Nucleus accumbens (tissue), 56 donors: ENCODE measurements at places on chromosomes 2 and 18.

- DNase-seq, result no peak
These were observed 85.5 kb downstream of the HDAC4 start for GRCh38 chr2:239315308-239315707.

- DNase-seq, result no peak
These were observed 54.4 kb downstream of the RPL37A start for GRCh38 chr2:216553093-216553478.

- no peak for DNase-seq
These were observed 11.7 kb upstream of the SEMA4C start for GRCh38 chr2:96881349-96882195.

DNA sequence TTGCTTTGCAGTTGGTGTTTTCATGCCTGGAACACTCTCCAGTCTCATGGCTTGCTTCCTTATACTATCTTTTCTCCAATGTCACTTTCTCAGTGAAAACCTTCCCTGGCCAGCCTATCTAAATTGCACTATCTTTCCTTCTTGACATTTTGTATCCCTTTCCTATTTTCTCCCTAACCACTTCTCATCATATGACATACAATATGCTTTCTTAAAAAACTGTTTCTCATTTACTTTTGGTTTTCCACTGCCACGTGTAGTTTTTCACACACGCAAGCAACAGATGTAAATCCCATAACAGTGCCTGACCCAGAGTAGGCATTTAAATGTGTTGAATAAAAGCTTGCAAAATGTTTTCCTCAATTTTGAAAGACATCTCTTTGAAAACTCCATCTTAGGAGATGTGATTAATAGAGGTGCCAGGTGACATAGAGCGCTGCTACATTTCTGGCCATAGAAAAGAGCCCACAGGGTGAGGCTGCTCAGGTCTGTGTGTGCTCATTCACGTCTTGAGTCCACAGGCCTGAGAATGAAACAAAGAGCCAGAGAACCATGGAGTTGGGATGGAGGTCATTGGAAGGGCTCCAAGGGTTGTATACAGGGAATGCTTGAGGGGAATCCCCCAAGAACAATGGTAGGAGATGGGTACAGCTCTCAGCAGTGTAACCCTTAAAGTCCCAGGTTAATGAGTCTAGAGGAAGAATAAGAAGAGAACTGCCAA is 12.7 kb downstream of the ZNF24 start:
- no peak for DNase-seq

- no peak for DNase-seq
These were observed 109.7 kb upstream of the PKDCC start for GRCh38 chr2:41937921-41938708.

DNA sequence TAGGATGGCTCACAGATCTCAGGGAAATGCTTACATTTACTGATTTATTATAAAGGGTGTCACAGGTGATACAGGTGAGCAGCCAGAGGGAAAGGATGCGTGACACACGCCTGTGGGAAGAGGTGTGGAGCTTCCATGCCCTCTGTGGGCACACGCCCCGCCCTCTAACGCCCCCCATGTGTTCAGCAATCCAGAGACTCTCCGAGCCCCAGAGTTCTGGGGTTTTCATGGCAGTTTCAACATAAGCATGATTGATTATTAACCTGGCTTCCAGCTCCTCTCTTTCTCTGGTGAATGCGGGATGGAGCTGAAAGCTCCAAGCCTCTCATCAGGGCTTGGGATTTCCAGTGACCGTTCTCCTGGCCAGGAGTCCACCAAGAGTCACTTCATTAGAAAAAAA is 34.3 kb upstream of the ODC1 start:
- DNase-seq, result no peak

- no peak for DNase-seq
These were observed 5.1 kb upstream of the GAL3ST2 start for GRCh38 chr2:241771286-241772062.

GRCh38 chr2:132497591-132497990 is 81.0 kb downstream of the GPR39 start:
- no peak for DNase-seq

DNA sequence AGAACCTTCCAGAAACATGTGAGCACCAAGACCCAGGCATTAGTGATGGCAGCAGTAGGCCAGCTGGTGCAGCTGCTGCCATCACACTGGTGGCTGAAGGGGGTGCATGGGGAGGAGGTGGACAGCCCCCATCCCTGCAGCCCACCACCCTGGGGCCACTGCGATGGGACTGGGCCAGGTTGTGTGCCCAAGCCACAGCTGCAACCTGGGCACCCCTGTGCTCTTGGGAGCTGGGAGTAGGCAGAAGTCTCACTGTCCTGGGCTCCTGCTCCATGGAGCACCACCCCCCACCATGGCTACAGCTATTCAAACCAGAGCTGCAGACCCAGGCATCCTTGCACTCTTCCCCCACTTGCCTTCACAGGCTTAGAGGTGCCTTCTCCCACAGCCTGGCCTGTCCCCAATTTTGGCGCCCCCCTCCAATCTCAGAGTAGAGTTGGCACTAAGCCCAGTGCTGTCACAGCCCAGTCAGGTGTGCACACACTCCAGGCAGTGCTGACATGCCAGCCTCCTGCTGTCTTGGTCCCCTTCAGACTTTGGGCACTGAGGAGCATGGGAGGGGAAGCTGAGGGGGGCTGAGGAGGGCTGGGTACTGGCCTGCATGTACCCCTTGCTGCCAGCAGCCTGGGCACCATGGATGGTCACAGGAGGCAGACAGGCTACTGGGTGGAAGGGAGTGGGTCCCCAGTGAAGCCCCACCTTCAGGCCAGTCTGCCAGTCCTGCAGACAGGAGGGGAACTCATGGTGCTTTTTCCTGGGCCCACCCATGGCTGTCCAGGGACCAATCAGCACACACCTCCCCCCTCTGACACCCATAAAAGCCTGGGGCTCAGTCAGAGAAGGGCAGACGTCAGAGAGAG is 67.1 kb downstream of the CYP26B1 start:
- DNase-seq, result no peak

DNA sequence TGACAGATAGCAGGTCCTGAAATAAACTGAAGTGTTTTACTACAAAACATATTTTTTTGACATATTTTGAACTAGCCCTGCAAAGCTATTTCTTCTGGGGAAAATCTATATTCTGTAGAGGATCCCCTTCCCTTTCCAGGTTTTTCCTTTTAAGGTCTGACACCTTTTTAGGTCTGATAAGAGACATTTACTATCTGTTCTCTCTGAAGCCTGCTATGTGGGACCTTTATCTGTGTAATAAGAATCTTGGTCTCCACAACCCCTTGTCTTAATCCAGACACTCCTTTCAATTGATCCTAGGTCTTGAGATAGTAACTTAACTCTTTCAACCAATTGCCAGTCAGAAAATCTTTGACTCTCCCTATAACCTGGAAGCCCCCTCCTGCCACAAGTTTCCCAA is 5.5 kb upstream of the PDK1 start:
- DNase-seq, result no peak

DNA sequence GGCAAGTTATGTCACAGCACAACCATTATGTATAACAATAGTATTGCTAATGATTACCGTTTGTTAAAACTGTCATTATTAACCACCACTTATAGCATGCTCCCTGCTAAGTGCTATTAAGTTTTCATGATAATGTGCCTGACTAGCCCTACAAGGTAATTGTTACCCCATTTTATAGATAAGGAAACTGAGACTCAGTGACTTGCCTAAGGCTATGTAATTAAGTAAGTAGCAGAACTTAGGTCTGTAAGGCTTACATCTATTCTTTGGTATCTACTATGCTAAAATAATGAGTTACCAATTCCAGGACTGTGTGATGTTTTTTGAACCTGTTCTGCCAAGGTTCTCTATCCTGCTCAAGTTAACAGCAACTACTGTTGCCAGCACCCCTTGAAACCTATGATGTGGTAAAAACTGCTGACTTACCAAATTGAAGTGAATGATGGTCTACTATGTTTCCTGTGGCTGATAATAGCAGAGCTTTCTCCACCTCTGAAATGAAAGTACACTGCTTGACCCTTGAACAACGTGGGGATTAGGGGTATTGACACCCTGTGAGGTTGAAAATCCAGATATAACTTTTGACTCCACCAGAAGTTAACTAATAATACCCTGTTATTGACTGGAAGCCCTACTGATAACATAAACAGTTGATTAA is 18.2 kb downstream of the ACVR2A start:
- no peak for DNase-seq

GRCh38 chr2:132400169-132400900 is 16.3 kb upstream of the GPR39 start:
- DNase-seq, result no peak
